ENCODE measurements at places on chromosomes 12 and 14. TPM values are rescaled to one million over a fixed set of nuclear protein-coding genes. Genes with fewer than 3 reads are reported as not detected.

- no peak for DNase-seq
Observed at GRCh38 chr12:17577405-17577804, 512.6 kb downstream of the RERGL start.

Gene HOXC9
- not detected for total RNA-seq

DNA sequence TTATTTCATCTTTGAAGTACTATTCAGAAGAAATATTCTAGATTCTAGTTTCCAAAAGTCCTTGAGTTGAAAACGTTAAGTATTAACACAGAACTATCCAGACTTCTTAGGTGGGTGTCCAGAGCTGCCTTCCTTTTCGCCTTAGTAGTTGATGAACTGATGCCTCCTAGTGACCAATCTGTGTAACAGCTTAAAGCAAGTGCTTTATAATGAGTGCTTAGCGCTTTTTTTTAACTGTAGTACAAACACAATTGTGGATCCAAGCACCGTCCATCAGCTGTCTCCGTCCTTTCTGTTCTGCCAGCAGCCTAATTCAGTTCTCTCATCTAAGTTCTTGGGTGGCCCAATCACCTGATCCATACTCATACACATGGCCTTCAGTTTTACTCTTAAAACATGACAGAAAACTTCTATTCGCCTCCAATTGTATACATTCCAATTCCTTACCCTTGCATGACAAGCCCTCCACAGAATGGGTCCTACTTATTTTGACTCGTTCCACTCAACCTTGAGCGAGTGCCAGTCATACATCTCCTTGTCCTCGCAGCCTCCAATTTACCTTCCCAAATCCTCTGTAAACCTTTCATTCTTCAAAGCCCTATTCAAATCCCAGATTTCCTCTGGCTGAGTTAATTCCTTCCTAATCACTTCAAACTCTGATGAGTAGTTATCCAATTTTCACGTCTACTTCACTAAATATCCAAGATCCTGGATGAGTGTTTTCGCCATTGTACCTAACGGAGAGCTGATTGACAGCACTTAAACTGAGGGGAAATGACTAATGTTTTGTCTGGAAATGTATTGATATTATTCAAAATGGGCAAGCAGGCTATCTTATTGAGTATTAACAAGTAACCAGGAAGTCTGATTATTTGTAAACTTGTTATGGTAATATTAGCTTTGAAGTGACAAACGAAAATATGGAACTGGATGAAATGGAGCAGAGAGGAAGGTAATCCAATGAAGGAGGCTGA lies 5.8 kb upstream of the PHLDA1 start:
- DNase-seq, result no peak

GRCh38 chr14:93787465-93788292 lies 606 bp downstream of the PRIMA1 start:
- DNase-seq, result no peak

- DNase-seq, result no peak
Observed at GRCh38 chr12:7512553-7512952, 9.0 kb upstream of the CD163 start.

Gene GPR68
- 1.3 TPM for total RNA-seq

DNA sequence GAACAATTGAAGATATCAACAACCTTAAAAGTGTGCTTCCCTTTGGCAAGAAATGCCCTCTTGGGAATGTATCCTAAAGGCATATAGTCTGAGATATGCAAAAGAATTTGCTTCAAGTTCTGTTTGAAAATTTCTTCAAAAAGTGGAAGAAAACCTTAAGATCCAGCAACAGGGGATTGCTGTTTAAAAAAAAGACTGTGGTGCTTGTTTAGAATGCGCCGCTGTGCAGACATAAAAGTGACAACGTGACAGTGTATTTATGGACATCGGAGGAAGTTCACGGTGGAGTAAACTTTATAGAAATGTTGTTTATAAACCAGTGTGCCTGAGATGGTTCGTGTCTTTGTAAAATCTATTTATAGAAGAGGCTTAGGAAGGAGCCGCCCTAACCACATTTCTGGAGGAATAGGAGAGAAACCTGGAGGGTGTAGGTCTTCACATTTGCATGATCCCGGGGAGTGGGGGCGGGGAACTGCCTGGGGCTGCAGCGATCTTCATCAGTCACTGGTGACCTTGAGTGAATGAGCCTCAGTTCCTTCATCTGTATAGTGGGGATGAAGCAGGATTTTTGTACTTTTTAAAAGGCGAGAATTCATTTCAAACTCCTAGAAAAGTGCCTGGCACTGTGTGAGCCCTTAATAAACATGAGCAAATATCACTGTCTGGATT lies 27.5 kb downstream of the ADGRD1 start:
- DNase-seq, result no peak

Gene SOAT2
- total RNA-seq, result not detected

GRCh38 chr14:76329951-76330350 lies 46.0 kb upstream of the ESRRB start:
- no peak for DNase-seq

DNA sequence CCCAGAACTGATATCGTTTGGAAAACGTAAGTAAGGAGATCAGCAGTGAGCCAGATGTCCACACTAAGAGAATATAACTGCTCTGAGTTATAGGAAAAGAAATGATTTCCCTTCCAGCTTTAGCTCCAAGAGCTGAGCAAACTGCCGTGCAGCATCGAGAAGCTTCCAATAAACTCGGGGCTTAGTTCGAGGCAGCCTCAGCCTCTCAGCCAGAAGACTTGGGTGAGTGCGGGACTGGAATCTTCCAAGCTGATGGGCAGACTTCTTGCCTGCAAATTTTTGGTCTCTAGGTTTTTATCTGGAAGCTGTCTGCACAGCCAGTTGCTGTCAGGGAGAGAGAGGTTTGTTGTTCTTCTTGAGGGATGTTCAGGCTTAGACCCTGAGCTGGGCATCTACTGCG lies 196.1 kb downstream of the PHETA1 start:
- no peak for DNase-seq

DNA sequence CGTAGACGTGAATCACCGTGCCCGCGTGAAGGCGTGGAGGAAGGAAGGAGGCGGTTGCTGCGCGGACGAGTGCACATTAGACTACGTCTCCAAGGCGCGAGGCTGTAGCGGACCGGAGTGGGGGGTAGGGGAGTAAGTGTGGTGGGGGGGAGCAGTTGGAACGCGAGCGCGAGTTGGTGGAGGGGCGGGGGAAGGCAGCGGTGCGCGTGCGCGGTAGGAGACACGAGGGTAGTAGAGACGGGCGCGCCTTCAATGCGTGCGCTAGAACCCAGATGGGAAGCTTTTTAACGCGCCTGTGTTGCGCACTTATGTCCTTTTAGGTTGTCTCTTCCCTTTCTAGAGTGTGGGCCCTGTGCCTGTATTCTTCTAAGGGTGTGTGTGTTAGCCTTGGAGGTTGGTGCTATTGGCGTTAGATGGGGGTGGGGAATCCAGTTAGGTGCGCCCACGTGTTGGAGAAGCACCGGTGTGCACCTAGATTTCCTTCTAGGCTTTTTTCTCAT lies 604 bp downstream of the EIF4B start:
- DNase-seq, result no peak

- no peak for DNase-seq
Observed at GRCh38 chr14:44756554-44756953, 205.2 kb downstream of the KLHL28 start.

DNA sequence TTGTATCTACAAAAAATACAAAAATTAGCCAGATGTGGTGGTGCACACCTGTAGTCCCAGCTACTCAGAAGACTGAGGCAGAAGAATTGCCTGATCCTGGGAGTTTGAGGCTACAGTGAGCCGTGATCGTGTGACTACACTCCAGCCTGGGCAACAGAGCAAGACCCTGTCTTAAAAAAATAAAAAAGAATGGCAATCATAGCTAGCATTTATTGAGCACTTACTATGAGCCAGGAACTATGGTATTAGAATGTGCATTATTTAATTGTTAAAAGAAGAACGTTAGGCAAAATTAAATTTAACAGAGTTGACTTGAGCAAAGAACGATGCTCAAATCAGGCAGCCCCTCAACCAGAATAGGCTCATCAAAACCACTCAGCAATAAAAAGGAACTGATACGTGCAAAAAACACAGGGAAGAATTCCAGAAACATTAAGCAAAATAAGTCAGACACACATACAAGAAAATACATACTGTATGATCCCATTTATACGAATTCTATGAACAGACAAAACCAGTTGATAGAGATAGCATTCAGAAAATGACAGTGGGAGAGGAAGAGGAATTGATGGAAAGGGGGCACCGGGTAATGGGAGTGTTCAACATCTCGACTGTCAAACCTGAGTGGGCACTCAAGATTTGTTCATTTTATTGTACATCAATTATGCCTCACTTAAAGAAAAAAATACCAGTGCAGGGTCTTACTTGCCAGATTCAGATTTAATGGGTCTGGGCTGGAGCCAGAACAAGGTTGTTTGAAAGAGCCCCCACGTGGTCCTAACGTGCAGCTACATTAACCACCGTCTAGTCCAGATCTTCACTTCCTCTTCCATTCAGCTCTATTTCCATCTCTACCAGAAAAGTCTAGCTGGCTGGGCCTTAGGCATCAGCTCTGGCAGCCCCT lies 8.0 kb downstream of the SCNN1A start:
- DNase-seq, result no peak

DNA sequence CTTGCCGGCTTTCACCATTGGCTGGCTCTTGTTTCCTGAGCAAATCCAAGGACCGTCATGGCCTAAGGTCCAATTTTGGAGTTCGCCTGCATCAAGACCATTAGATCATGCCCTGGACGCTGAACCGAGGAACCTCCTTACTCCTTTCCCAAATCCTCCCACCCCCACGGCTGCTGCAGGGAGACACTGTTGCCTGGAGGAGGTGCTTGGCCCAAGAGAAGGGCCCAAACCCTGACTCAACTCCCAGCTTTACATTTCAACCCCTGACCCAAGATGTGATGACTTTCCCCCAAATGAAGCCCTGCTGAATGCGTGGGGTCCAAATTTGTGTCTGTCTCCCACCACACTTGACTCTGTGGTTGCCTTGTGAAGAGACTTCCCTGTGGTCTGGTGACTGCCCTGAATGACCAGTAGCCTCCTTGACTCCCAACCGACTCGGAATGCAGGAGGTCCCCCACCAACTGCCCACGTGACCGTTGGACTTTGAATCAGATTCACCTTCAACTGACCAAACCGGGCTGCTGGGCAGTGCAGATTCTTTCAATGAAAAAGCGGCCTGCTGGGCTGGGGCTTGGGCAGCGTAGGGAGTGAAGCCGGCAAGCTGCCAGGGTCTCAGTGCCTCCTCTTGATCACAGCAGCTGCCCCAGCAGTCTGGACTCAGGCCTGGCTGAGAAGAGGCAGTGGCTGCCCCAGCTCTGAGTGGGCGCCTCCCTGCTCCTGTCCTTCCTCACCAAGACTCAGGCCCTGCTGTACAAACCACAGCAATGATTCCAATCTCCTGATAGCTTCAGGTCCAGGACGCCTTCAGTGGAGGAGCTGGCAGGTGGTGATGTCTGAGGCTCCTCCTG lies 46.7 kb upstream of the OASL start:
- DNase-seq, result peak; percentile 78

DNA sequence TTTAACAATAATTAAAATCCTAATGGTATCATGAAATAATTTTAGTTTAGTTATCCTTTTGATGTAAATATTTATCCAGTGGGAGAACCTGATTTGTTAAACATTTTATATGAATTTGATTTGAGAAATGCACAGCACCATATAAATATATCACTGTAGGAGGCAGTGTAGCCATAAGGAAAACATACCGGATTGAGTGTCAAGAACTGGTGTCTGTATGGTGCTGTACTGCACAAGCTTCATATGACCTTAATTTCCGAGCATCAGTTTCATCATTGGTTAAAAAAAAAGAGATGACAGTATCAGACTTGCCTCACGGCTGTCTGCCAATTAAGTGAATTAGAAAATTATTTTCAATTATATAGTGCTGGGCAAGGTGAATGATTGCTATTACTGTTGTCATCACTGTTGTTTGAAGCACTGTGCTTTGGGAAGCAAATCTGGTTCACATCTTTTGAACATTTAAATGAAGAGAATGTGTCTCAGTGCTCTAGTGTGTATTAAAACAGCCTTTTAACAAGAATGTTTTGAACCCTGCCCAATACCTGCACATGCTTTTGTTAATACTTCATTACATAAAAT lies 72.1 kb downstream of the TMTC2 start:
- DNase-seq, result no peak

DNA sequence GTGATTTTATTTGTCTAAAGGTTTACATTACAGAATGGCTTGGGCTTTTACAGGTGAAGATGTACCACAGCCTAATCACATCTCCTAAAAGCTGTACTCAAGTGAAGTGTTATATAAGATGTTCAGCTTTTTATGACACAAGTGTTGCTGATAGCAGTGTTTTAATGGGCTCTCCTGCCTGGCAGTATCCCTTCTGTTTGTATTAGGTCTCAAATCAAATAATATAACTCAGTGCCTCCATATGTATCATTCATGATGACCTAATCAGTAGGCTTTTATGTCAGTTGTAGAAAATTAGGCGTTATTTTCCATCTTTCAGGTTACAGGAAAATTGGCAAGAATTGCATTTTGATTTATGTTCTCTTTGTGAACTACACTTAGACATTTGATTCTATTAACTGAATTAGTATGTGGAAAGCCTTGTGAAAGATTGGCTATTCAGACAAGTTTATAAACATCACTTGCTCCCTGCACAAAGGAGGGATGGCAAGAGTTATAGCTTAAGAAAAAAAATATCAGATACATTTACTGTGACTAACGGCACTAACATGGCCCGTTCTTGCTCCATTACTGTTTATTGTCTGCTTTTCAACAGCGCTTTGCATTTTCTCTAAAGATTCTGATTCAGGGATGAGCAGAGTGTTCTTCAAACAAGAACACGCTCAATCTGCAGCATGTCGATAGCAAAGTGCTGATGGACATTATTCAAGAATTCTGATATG lies 143.7 kb upstream of the DIO2 start:
- DNase-seq, result no peak

- DNase-seq, result no peak
Observed at GRCh38 chr14:96143906-96144305, 60.7 kb upstream of the BDKRB2 start.

- no peak for DNase-seq
Observed at GRCh38 chr12:7501031-7501588, 2.5 kb downstream of the CD163 start.

Gene HPD
- 0.99 TPM for total RNA-seq

DNA sequence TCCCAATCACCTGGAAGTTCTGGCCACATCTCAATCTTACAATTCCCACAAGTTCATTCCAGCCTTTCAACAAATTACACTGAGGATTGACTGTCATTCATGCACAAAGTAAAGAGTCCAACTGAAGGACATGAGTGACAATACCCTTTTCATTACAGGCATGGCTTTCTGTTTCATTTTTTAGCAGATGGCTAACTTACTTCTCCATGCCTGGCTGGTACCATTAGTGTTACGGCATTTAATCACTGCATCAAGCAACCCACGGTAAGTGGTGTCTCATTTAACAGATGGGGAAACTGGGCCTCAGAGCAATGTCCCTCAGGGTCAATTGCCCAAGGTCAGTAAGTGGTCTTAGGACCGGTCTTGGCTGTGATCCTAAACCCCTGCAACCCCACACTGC lies 114.4 kb downstream of the PRICKLE1 start:
- DNase-seq, result no peak

- DNase-seq, result no peak
Observed at GRCh38 chr12:118427819-118428218, 51.5 kb downstream of the SUDS3 start.

DNA sequence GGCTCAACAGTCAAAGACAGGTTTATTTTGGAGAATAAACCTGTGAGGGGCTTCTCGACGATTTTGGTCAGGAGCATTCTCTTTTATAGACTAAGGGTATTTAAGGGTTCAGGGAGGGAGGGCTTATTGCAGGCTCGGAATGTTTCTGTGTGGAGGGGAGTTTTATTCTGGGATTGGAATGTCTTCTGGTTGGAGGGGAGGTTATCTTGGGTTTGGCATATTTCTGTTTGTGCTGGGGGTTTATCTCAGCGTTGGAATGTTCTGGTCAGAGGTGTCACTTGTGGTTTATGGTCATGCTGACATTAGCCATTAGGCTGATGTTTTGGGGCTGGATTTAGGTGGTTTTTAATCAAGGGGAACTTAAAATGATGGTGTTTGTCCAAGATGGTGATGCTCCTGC lies 103.9 kb downstream of the SUDS3 start:
- no peak for DNase-seq
